ENCODE measurements at places on chromosomes 11 and 22.

DNA sequence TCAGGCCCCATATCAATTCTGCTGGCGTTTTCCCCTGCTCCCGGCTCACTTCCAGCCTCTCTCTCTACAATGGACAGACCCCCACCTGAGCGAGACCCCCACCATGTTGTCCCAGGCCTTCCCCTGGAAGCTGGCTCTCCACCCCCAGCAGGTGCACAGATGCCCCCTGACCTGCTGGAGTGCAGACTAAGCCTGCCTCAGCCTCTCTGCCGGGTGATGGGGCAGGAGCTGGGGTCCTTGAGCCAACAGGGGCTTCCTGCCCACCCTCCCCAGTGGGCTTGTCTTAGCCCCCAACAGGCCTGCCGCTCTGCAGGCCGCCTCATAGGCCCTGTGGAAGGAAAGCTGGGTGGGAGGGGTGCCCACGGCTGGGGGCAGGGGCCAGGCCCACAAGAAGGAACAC, 10.0 kb downstream of the ELFN2 start:
- no peak for DNase-seq

- DNase-seq = peak; percentile 51
These were observed 6.3 kb upstream of the KDELR3 start for GRCh38 chr22:38461414-38462081.

DNA sequence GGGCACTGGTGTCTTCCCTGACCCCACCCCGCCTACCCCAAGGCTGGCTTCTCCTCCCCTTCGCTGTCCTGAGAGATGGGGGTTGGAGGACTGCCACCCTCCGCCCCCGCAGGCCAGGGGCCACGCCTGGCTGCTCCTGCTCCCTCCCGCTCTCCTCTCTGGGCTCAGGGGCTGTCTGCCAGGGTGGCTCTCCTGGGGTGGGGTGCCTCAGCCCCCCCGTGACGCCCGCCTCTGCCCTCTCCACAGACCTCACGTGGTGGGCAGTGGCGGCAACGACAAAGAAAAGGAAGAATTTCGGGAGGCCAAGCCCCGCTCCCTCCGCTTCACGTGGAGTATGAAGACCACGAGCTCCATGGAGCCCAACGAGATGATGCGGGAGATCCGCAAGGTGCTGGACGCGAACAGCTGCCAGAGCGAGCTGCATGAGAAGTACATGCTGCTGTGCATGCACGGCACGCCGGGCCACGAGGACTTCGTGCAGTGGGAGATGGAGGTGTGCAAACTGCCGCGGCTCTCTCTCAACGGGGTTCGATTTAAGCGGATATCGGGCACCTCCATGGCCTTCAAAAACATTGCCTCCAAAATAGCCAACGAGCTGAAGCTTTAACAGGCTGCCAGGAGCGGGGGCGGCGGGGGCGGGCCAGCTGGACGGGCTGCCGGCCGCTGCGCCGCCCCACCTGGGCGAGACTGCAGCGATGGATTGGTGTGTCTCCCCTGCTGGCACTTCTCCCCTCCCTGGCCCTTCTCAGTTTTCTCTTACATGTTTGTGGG, 8.1 kb downstream of the RCOR2 start:
- DNase-seq = no peak

- DNase-seq = peak; percentile 45
These were observed 33.0 kb downstream of the SERGEF start for GRCh38 chr11:17979770-17980371.

DNA sequence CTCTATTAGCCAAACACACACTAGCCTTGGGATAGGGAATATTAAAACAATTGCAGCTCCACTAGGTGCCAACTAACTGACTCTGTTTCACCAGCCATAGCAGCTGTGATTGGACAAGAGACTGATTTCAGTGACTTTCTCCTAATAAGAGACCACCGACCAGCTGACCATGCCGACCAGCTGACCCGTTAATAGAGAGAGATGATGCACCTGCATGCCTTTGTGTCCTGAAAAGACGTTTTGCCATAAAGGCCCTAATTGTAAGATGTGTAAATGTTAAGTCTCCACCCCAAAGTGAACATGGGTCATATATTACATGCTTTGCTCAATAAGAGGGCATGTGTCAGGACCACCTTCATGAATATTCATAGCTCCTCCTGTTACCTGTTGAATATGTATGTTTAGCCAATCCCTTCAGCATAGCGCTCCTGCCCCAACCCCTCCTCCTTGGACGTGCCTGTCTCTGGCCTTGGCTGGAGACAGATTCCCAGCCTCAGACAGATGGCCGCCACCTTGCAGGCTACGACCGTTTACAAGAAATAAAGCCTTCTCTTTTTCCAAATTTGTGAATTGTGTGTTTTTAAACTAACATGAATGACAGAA, 1.3 kb upstream of the NADSYN1 start:
- peak; percentile 13 for DNase-seq

DNA sequence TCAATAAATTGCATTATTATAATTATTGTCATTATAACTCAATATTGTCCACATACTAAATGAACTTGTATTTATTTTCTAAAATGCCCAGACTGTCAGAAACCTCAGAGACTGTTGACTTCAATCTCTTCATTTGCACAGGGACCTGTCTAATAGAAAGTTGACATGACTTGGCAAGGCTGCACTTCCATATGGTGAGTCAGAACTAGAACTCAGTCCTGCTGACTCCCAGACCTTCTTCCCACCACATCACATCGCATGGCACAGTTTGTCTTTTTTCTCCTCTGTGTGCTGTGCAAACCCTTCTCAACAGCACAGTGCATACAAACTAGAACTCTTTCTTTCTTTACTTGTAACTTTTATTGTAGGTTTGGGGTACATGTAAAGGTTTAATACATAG, 215.1 kb upstream of the BLID start:
- no peak for DNase-seq

- DNase-seq = no peak
These were observed 393.6 kb downstream of the KCNA4 start for GRCh38 chr11:29623144-29623722.

- no peak for DNase-seq
These were observed 15.6 kb upstream of the NECTIN1 start for GRCh38 chr11:119744577-119744976.

DNA sequence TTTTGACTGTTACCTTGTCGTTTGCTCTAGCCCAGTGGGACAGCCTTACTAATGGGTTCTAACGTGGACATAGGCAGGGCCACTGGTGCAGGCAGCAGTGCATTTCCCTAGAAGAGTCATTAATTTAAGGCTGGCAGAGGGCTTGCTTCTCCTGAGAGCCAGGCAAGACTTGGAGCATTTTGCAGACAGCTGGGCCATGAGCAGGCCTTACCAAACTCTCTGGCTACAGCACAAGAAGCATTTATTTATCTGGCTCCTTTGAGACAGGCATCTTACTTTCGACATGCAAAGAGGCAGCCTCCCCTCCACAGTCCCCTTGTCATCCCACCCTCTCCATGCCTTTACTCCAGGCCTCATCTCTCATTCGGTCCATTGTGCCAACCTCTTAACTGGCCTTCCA, 139.9 kb downstream of the CSNK2A3 start:
- no peak for DNase-seq

DNA sequence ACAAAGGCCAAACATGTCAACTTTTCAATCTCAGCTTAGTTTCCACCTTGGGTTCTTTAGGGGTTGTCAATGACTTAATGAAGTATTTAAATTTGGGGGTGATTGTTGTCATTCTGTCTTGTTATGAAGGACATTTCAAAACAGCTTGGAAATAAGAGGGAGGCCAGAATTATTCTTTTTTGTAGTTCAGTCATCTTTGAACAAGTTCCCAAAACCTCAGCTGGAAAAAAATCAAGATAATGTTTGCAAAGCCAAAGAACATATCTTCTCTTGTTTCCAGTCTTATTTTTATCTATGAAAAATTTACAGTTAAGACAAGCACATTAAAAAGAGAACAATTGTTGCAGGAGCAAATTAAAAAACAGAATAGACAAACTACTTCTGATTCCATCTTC, 612.8 kb downstream of the INSC start:
- no peak for DNase-seq

Data from CD4-positive, alpha-beta T cell treated with Interleukin-21 for 1 hour (primary cell).